ENCODE measurements at places on chromosomes 5 and 9.

- peak; percentile 91 for DNase-seq
Observed at GRCh38 chr9:136539427-136540421, 6.1 kb downstream of the NOTCH1 start.

- DNase-seq = no peak
Observed at GRCh38 chr9:129427149-129427548, 193.8 kb downstream of the C9orf50 start.

DNA sequence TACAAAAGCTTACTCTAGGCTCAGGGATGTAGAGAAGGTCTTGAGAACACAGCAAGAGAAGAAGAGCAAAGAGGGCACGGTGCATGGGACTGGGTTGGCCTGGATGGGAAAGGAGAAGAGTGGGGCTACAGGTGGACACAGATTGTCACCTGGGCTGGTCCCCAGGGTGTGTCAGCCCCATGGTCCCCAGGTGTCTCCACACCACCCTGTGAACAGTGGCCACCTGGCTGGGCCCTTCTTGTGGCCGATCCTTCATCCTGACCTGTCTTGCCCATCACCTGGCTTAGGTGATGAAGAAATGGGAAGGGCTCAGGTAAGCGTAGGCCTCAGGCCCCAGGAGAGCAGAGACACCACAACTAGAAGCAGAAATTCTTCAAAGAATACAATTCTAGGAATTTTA lies 188.9 kb downstream of the TENT4A start:
- no peak for DNase-seq

DNA sequence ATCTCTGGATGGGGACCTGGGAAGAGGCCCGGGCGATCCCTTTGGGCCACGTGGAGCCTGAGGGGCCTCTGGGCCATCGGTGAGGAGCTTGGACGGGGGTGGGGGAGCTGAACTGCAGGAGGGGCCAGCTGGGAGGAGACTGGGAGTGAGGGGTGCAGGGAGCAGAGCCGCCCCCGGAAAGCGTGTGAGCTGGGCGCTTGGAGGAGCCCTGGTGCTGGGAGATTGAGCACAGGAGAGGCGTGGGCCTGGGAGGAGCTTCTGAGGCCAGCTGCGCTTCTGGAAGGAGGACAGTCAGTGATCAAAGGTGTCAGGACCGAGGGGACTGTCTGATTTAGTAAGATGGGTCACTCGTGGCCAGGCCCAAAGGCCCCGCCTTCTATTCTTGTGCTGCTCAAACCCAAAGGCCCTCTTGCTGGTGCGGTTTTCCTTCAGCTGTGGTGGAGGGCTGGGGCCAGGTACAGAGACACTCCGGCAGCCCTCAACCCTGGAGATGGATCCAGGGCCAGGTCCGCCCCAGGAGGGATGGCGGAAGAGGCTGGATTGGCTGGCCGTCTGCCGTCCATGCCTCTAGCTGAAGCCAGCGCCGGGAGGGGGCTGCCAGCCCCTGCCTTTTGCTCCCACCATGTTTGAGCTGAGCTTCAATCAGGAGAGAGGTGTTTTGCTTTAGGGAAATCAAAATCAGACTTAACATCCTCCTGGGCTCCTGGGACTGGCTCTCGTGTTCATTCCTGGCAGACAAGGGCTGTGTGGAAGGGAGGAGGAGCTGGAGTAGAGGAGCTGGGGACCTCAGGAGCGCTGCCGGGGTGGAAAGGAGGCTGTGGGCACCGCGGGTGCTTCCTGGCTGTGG lies 21.6 kb downstream of the NCS1 start:
- no peak for DNase-seq

DNA sequence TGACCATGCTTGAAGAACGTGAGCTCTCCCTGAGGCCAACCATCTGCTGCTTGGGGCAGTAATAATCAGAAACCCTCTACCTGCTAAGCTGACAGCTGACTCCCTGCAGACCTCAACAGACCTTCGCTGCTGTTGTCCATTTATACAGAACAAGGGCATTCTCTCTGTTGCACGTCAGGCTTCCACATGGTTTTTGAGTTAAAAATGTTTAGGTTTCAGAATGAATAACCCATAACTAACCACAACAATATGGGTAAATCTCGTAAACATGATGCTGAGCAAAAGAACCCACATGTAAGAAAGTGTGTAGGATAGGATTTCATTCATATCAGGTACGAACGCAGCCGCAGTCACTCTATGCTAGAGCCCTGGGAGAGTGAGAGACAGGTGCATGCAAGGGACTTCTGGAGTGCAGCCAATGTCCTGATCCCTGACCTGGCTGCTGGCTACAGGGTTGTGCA lies 348.5 kb downstream of the MED10 start:
- DNase-seq = no peak

GRCh38 chr9:33435821-33436277 lies 11.5 kb downstream of the AQP3 start:
- DNase-seq = no peak

- DNase-seq = no peak
Observed at GRCh38 chr5:172493002-172493401, 38.7 kb upstream of the SH3PXD2B start.

GRCh38 chr9:89750117-89750791 lies 145.4 kb downstream of the GADD45G start:
- no peak for DNase-seq

DNA sequence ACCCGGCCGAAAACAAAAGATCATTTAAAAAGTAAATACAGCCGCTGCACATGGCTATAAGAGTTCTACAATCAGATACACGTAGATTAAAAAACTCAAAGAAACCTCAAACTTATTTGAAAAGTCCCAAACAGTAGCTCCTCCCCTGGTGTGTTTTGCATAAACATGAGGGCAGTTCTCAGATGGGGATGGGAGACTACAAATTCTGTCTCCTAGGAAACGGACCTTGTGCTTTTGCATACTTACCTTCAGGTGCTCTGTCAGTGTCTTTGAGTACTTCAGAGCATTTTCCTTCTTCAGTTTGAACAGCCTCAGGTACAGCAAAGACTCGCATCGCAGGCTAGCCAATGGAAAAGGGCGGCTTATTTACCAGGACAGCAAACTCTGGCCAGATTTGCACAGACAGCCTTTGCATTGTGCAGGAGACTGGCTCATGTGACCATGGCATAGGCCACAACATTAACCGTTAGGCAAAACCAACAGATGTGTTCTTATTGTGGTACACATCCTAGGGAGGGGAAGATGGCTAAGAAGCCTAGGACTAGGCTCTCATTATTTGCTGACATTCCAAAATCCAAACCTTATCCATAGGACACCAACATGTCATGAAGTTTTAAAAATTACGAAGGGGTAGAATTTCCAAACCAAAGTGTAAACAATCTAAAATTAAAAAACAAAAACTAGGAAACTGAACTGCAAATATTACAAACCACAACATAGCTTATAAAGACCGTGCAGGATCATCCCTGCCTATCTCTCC lies 12.8 kb downstream of the LEAP2 start:
- no peak for DNase-seq

GRCh38 chr9:107281184-107281583 lies 1.9 kb upstream of the RAD23B start:
- DNase-seq = no peak

DNA sequence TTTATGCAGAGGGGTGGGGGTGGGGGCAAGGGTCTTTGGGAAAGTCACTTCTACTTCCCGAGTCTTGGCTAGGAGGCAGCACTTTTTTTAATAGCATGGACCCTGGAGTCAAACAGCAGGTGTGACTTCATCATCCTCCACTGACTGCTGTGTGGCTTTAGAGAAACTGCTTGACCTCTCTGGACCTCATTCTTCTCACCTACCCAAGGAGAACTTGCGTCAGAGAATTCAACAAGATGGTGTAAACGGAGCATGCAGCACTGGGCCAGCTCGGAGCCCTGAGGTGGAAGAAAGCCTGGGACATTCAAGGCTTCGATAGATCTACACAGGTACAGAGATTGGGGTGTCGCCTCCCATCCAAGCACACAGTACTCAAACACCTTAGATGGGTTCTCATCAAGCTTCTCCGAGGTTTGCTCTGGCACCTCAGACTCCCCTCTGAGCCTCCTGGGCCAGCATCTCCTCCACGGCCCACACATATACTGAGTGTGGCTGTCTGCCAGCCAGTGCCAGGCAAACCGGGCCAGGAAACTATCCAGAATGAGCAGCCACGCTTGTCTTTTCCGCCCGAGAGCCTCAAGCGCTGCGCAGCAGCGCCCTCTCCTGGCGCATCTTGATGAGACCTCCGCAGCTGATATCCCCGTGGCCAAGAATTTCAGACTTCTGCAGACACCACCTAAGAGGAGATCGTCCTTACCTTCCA lies 4.6 kb upstream of the SLC25A48 start:
- DNase-seq = no peak

GRCh38 chr5:34522599-34523386 lies 133.3 kb upstream of the RAI14 start:
- DNase-seq = no peak

DNA sequence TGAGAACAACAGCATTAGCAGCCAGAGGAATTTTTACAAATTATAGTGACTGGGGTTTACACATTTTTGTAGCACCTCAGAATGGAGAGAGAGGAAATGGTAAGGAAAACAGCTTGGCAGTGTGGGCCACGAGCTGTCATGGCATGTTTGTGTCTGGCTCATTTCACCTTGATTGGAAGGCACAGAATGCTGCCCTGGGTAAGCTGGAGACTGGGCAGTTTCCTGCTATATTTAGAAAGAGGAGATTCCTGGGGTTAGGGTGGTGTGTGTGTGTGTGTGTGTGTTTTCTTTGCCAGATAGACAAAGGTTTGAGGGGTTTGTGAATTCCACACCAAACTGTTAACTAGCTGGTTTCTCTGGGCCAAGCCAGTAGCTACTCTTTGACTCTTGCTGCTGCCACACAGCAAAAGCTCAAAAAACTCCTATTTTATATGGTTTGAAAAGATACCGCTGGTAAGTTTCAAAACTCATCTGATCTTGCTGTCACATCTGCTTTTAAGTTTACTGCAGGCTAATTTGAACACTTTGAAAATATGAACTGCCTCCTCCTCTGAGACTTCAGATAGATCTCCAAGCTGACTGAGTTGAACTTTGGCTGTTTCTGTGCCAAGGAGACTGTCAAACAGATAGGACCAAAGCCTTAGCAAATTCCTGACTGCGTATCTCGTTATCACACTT lies 9.1 kb downstream of the ARHGAP26 start:
- no peak for DNase-seq

- DNase-seq = no peak
Observed at GRCh38 chr5:72032788-72033187, 74.5 kb upstream of the MAP1B start.
